ENCODE measurements at places on chromosomes 13 and 19. TPM values are rescaled to one million over a fixed set of nuclear protein-coding genes. Genes with fewer than 3 reads are reported as not detected.

GRCh38 chr19:40147693-40148347, 43.4 kb upstream of the MAP3K10 start:
- H3K4me1 ChIP-seq = peaks cover 13% of the 10 kb centered on the region
- no peak overlapping the region for H3K27ac ChIP-seq
- no peaks in the 10 kb centered on the region for H3K27me3 ChIP-seq
- DNase-seq = no peak
- no peaks in the 10 kb centered on the region for H3K36me3 ChIP-seq

DNA sequence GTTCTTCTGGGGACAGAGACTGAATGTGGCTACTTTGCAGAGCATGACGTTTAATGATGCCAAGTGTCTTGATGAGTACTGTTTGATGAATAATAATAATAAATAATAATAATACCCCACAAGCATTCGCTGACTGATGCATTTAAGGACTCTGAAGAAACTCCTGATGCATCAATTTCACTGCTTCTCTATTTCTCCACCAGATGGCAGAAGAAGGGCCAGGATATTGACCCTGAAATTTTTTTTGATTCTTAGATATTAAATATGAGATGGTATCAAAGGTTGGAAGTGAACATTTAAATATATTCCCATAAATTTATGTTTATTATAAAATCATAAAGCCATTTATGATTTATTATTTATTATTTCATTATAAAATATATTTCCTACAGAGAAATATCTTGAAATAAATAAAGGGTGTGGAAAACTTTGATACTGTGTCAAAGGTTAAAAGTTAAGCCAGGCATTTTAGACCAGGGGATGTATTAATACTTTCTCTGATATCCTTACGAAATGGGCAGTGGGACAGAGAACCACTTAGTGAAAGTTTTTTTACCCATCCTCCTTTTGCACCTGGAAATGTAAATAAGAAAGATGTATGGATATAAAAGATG, 170.9 kb downstream of the LACC1 start:
- H3K4me1 ChIP-seq = no peaks in the 10 kb centered on the region
- H3K36me3 ChIP-seq = no peaks in the 10 kb centered on the region
- peak; percentile 70 for DNase-seq
- no peaks in the 10 kb centered on the region for H3K27me3 ChIP-seq
- no peak overlapping the region for H3K27ac ChIP-seq
- H3K4me3 ChIP-seq = no peak overlapping the region

DNA sequence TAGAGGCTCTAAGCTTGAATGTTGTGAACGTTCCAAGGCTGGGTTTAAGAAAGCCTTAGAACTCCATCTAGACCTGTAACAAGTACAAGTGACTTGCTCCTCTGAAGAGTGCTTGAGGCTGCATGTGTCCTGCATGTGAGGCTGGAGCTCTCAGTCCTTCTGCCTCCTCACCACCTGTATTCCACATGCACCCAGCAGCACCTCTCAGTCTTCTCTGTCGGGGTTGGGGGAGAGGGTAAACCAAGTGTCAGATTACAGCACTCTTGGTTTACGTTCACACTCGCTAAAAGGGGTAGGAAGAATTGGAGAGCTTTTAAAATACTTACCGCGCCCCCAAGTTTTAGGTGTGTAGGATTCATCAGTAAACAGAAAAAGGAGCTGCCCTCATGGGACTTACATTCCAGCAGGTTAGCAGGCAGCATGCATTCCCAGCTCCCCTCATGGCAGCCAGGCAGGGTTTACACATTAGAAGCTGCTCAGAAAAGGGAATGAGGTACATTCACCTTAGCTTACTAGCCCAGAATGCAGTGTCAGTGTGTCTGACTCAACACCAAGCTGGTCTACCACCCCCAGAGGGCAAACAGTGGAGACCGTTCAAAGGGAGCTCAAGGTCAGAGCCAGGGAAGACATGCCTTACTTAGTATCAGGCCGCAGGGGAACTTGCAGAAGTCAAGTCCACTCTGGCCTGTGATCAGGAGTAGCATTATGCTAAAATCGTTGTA, 248.1 kb downstream of the PCCA start:
- no peak overlapping the region for H3K27ac ChIP-seq
- no peaks in the 10 kb centered on the region for H3K36me3 ChIP-seq
- H3K4me1 ChIP-seq = no peaks in the 10 kb centered on the region
- no peaks in the 10 kb centered on the region for H3K27me3 ChIP-seq
- H3K4me3 ChIP-seq = no peak overlapping the region

DNA sequence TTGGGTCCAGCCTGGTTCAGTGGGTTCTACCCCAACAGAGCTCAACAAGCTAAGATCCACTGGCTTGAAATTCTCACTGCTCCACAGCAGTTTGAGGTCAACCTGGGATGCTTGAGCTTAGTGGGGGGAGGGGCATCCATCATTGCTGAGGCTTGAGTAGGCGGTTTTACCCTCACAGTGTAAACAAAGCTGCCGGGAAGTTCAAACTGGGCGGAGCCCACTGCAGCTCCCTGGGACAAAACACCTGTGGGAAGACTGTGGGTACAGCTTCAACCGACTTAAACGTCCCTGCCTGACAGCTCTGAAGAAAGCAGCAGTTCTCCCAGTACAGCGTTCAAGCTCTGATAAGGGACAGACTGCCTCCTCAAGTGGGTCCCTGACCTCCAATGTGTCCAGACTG, 1161.9 kb downstream of the UQCRFS1 start:
- H3K36me3 ChIP-seq = no peaks in the 10 kb centered on the region
- DNase-seq = no peak
- H3K27ac ChIP-seq = no peak overlapping the region
- H3K27me3 ChIP-seq = no peaks in the 10 kb centered on the region

DNA sequence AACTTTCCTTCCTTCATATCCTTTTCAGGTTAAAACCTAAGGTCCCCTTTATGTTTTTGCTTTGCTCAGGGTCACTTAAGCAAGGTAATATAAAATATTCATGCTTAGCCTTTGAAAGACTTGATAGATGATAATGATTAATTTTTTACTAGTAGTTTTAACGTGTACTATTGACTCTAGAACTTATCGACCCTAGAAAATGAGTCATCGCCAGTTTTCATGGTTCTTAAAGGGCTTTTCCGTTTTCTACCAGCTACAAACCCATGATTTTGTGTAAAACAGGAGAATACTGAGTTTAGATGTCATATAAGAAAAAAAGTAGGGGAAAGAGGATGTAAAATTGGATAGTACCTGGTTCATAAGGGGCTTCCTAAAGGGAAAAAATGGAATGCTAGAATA, 75.7 kb downstream of the DHRS12 start:
- H3K4me1 ChIP-seq = no peaks in the 10 kb centered on the region
- no peak overlapping the region for H3K4me3 ChIP-seq
- no peak overlapping the region for H3K27ac ChIP-seq
- no peaks in the 10 kb centered on the region for H3K27me3 ChIP-seq

DNA sequence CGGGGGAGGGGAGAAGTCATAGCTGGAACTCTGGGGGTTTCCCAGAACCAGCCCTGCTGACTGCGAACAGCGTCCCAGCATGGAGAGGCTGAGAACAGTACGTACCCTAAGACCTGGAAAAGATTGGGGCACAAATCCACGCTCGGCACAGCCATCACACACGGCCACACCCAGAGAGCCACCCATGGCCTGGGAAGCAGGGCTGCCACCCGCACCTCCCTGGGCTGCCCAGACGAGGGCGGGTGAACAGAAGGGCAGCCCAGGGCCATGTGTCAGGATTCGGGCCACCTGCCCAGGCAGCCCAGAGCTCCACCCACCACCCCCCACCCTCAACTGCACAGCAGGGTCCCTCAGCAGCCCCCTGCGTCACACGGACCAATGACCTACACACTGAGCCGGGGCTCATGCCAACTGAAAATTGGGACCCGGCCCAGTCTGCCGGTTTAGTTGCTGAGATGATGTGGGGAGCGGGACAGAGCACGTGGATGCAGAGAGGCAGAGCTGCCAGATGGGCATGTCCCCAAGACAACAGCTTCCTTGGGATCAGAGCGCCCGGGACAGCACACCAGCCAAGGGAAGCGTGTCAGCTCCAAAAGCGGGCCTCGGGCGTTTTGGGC, 8.5 kb downstream of the UBXN6 start:
- H3K27ac ChIP-seq = no peak overlapping the region
- no peak overlapping the region for H3K4me3 ChIP-seq
- DNase-seq = no peak
- no peaks in the 10 kb centered on the region for H3K27me3 ChIP-seq

- H3K4me3 ChIP-seq = no peak overlapping the region
- no peak for DNase-seq
- no peaks in the 10 kb centered on the region for H3K36me3 ChIP-seq
These were observed 200.5 kb downstream of the PCDH20 start for GRCh38 chr13:61215116-61215515.

DNA sequence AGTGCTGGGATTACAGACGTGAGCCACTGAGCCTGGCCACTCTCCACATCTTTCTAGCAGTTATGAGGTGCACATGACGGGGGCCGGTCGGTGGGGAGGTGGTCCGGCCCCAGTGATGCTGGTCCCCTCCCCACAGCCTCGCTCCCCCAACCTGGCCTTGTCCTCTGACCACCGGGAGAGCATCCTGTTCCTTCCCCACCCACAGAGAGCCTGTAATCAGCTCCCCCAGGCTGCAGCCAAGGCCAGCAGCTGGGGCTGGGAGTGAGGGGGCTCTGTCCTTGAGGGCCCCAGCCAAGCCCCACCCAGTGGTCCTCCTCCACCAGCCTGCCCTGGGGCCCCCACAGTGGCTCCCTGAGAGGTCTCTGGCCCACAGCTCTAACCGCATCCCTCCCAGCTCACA, 3.0 kb upstream of the INSL3 start:
- no peaks in the 10 kb centered on the region for H3K36me3 ChIP-seq
- DNase-seq = no peak
- no peak overlapping the region for H3K27ac ChIP-seq
- H3K4me1 ChIP-seq = no peaks in the 10 kb centered on the region
- no peaks in the 10 kb centered on the region for H3K27me3 ChIP-seq
- no peak overlapping the region for H3K4me3 ChIP-seq

DNA sequence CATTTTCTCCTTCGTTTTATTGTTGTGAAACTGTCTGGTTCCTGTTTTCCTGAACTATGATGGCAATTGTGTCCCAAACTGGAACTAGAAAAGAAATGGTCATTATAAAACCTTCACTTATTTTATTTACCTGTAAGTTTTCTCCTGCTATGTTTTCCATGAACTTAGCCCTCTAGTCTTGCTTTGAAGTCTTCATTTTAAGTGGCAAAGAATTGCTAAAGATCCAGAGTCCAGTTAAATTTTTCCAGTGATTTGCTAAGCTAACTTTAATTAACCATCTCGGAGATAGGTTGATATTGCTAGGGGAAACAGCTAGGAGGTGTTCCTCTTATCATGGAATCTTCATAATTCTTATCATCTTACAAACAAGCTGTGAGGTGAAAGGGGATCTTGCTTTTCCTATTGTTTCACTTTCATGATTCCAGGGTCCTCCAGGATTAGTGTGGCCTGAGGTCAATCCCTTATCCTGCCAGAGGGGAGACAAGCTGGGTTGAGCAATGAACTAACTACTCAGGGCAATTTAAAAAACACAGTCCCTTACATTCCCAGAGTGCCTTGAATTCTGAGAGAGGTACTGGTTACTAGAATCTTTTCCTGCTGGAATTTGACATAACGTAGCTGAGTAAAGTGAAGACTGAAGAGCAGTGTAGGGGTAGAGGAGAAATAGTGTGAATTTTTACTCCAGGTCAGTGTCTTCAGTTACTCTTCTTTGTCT, 112.5 kb downstream of the ESD start:
- no peaks in the 10 kb centered on the region for H3K4me1 ChIP-seq
- H3K4me3 ChIP-seq = no peak overlapping the region
- H3K27me3 ChIP-seq = no peaks in the 10 kb centered on the region
- H3K27ac ChIP-seq = no peak overlapping the region

DNA sequence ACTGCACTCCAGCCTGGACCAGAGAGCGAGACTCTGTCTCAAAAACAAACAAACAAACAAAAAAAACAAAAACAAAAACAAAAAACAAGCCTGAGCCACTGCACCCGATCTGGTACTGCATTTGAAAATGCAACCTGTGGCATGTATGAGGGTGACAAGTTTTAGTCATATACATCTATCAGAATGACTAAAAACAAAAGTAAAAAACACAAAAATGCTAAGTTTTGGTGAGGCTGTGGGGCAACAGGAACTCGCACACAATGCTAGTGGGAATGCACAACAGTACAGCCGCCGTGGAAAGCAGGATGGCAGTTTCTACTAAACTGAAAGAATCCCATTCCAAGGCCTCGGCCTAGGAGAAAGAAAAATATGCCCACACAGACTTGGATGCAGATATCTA, 7.8 kb downstream of the EBPL start:
- no peaks in the 10 kb centered on the region for H3K27me3 ChIP-seq
- no peaks in the 10 kb centered on the region for H3K4me1 ChIP-seq
- no peak for DNase-seq
- H3K36me3 ChIP-seq = peaks cover 23% of the 10 kb centered on the region
- H3K4me3 ChIP-seq = no peak overlapping the region

DNA sequence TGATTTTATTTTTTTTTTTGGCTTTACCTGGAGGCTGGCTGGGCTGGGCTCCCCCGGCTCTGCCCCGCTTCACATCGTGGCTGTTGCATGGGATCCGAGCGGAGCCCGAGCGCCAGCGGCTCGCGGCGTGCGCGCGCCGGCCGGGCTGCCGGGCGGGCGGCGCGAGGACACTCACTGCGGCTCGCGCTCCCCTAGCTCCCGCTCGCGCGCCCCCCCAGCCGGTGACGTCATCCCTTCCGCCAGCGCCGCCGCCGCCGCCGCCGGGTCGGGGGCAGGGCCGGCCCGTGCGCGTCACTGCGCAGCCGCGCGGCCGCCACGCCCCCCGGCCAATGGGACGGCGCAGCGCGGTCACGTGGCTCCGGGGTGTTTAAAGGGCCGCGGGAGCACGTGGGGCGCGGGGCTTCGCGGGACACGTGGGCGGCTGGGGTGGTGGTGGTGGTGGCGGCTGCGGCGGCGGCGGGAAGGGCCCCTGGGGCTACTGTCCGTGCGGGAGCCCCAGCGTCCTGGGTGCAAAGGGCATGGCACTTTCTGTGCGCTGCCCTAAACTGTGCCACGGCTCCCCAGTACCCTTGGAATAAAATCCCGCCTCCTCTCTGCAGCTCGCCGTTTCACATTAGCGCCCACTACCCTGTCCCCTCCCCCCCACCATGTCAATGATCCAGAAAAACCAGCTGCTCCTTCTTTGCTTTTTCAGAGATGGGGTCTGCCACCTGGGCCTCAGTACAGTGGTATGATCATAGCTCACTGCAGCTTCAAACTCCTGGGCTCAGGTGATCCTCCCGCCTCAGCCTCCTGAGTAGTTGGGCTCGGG, at the start of gene PTPRS:
Gene PTPRS (minus strand): TSS at position 176 of the 811 bp plus-strand sequence. CDS start 54,672 bp downstream, outside the sequence.
- peak; percentile 96 for DNase-seq
- H3K4me3 ChIP-seq = peak within 1 kb of the TSS; percentile 78
- no peaks in the 10 kb centered on the region for H3K36me3 ChIP-seq
- peak within 1 kb of the TSS; percentile 54 for H3K27ac ChIP-seq

GRCh38 chr13:44768775-44769581, 192.8 kb upstream of the TSC22D1 start:
- no peak for DNase-seq
- H3K27me3 ChIP-seq = no peaks in the 10 kb centered on the region
- H3K27ac ChIP-seq = no peak overlapping the region

The CDC16 gene
- 41.9 TPM for total RNA-seq

The EBI3 gene
- total RNA-seq = not detected

The PSG11 gene
- total RNA-seq = not detected

The CAMSAP3 gene
- not detected for total RNA-seq

The SMIM44 gene
- total RNA-seq = not detected

The SOHLH2 gene
- total RNA-seq = not detected

The PEAK3 gene
- total RNA-seq = not detected

The ZNF112 gene
- total RNA-seq = not detected

The TEX26 gene
- not detected for total RNA-seq
